SJSA1 (cell line): ENCODE measurements at places on chromosomes 16 and 17. TPM values are rescaled to one million over a fixed set of nuclear protein-coding genes. Genes with fewer than 3 reads are reported as not detected.

- DNase-seq: no peak
Measured at GRCh38 chr17:7846063-7846735, 8.7 kb upstream of the TMEM88 start.

DNA sequence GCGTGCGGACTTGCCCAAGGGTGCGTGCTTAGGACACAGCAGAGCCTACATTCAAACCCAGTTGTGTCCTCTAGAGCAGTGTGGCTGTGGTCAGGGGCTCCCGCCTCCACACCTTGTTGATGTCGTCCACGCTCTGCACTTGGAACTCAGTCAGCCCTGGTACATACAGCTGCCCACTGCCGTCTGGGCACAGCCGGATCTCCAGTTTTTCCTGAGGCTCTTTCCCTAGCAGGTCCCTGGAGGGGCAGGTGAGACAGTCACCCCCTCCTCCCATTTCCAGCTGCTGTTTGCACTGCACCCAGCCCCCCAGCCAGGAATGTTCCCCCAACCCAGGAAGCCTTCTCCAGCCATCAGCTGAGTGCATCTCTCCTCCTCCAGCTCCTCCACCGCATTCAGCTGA is 25.7 kb downstream of the KATNB1 start:
- DNase-seq: no peak

GRCh38 chr17:16467886-16468285 is 24.1 kb downstream of the LRRC75A start:
- no peak for DNase-seq

- DNase-seq: no peak
Measured at GRCh38 chr17:59124665-59125064, 18.0 kb upstream of the TRIM37 start.

GRCh38 chr16:50308237-50308965 is 42.0 kb downstream of the ADCY7 start:
- DNase-seq: peak; percentile 39

The HBM gene
- not detected in 2 replicates for total RNA-seq

The PRAC1 gene
- not detected in 2 replicates for total RNA-seq
